T-helper 2 cell treated with Interferon-gamma antibody and Interleukin-4, amounts not matched to agents 100 ng/mL and 5 ng/mL, for 36 hours (primary cell): ENCODE measurements at places on chromosomes 2 and 18. TPM values are rescaled to one million over a fixed set of nuclear protein-coding genes. Genes with fewer than 3 reads are reported as not detected.

GPR155 gene
- total RNA-seq = 9.9 and 11.6 TPM in 2 replicates

DIPK1C gene
- not detected in 2 replicates for total RNA-seq

DCDC2C gene
- total RNA-seq = not detected in 2 replicates

SLC9A4 gene
- total RNA-seq = 0.11 and 0.18 TPM in 2 replicates

APLF gene
- 2.6 and 2.9 TPM in 2 replicates for total RNA-seq
